Activated CD4-positive, alpha-beta T cell treated with anti-CD3 and anti-CD28 coated beads, Interleukin-2, Interleukin-6, amounts not matched to agents 100 ng/mL and 50 ng/mL, durations not matched to agents 16 hours and 8 hours (primary cell): ENCODE measurements at places on chromosomes 2 and 18.

DNA sequence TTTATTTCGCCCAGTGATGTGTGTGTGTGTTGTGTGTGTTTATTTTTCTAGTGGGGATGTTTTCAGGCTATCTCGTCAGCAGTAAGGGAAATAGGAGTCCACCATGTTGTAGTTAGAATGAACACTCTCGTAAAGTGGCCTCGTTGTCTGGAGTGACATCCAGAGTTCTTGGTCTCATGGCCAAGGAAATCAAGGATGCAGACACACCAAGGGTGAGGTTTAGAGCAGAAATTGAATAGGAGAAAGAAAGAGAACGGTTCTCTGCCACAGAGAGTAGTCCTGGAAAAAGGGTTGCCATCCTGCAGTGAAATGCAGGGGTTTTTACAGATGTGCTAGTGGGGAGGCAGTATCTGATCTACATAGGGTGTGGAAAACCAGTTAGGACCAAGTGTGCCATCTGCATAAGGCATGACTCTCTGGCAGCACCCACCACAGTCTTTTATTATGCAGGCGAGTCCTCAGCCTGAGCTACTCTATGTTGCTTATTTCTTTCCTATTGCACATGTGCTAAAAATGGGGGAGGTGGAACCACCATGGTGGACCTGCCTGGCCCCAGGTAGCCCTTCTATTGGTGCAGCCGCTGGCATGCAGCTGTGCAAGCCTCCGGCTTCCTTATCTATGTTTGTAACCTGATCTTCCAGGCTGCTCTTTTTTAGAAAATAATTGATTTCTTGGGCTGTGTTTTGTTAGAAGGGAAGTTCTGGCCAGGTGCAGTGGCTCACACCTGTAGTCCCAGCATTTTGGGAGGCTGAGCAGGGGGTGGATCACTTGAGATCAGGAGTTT lies 23.2 kb downstream of the RALB start:
- no peak for DNase-seq

- DNase-seq: no peak
Observed at GRCh38 chr2:26429779-26430578, 28.3 kb downstream of the DRC1 start.

DNA sequence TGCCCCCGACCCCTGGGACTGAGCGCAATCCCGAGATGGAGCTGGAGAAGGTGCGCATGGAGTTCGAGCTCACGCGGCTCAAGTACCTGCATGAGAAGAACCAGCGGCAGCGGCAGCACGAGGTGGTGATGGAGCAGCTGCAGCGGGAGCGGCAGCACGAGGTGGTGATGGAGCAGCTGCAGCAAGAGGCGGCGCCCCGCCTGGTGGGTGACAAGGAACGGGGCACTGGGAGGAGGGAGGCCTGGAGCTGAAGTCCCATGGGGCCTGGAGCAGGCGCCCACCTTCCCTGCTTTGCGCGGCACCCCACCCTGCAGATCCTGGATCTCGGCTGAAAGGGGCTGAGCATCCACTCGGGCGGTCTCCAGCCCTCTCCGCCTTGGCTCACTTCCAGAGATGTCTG lies 1.2 kb downstream of the TMEM247 start:
- DNase-seq: no peak

GRCh38 chr2:28451793-28452533 lies 43.9 kb upstream of the PLB1 start:
- no peak for DNase-seq
